ENCODE measurements at places on chromosomes 16 and 17.

GRCh38 chr17:39650121-39650579 lies 13.2 kb downstream of the STARD3 start:
- no peak for DNase-seq

- DNase-seq, result no peak
Observed at GRCh38 chr16:66848172-66848571, 4.0 kb downstream of the CA7 start.

DNA sequence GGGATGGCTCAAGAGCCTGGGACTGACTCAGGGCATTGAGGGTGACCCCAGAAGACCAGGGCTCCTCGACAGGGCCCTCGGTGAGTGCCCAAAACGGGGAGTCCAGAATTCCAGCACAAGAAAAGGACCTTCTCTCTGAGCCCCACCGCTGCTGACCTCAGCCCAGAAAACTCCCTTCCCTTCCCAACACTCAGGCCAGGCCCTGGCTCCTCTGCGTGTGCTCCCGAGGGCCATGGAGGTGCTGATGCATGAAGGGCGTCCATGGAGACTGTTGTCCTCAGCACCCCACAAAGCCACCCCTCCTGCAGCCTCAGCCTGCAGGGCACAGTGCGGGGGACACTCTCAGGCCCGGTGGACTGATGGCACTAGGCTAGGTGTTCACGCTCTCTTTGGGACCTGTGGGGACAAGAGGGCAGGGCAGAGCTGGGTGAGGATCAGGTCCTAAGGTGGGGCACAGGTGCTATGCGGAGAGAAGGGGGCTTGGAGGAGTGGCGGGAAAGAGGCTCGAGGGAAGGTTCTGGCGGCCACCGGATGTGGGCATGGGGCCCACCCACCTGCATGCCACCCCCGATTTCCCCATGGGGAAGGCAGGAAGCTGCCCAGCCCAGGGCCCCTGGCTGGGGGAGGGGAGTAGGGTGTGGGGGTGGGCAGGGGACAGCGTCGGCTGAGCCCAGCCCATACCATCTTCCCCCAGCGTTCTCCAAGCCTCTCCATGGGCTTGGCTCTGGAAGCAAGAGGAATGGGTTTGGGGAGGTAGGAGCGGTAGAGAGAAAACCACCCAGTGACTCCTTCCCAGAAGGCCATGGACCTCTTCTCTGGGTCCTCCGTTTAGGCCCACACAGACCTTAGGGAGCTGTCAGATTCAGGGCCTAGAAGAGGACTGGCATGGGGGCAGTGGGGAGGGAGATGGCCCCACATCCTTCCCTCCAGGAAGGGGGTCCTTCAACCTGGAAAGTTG lies 4.5 kb upstream of the TSPOAP1 start:
- peak; percentile 64 for DNase-seq

GRCh38 chr16:49839017-49839825 lies 16.7 kb downstream of the ZNF423 start:
- no peak for DNase-seq

GRCh38 chr16:82987767-82988166 lies 361.0 kb downstream of the CDH13 start:
- no peak for DNase-seq

GRCh38 chr17:69800870-69801269 lies 274.2 kb upstream of the KCNJ16 start:
- no peak for DNase-seq

DNA sequence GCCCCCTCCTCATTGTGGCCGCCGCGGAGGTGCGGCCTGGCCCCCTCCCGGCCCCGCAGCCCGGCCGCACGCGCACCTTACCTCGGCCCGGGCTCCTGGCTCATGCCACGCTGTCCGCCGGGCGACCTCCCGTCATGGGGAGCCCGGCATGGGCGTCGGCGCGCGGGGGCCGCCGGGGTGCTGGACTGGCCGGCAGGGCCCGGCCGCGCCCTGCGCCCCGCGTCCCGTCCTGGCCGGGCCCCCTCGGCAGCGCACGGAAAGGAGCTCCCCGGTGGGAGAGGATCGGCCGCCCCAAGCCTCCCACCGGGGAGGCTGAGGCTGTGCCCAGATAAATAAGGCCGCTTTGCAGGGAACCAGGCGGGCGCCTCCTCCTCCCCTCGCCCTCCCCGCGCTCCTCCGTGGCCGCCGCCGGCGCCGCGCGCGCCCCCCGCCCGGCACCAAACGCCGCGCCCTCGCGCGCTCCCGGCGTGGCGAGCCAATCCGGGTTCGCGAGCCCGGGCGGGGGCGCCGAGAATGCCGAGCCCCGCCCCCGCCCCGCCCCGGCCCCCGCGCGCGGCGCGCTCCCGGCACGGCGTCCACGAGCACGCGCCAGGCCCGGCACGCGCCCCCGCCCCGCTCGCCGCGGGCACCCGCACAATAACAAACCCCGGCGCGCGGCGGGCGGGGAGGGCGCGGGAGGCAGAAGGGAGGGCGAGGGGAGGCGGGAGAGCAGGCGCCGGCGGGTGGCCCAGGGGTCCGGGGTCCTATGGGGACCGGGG lies at the start of gene FBXL16:
TSS of gene FBXL16 (minus strand) at position 371 of the 758 bp plus-strand sequence. CDS start 8,396 bp downstream, outside the sequence.
- DNase-seq, result no peak

DNA sequence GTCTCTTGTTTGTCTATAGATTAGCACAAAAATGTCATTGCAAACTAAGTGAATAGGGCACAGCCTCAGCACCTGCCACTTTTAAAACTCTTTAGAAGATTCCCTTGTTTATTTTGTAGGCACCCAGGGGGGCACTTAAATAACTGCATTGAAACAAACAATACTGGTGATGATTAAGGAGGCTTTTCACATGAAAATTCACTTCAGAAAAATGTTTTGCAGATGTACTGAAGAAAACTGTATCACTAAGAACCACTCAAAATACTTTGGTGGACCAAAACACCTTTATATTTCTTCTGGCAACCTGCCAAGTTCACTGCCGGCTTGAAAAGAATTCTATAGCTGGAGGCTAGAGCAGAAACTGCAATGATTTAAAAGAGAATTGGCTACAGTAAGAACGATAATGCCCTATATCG lies 281.5 kb downstream of the TOX3 start:
- no peak for DNase-seq

DNA sequence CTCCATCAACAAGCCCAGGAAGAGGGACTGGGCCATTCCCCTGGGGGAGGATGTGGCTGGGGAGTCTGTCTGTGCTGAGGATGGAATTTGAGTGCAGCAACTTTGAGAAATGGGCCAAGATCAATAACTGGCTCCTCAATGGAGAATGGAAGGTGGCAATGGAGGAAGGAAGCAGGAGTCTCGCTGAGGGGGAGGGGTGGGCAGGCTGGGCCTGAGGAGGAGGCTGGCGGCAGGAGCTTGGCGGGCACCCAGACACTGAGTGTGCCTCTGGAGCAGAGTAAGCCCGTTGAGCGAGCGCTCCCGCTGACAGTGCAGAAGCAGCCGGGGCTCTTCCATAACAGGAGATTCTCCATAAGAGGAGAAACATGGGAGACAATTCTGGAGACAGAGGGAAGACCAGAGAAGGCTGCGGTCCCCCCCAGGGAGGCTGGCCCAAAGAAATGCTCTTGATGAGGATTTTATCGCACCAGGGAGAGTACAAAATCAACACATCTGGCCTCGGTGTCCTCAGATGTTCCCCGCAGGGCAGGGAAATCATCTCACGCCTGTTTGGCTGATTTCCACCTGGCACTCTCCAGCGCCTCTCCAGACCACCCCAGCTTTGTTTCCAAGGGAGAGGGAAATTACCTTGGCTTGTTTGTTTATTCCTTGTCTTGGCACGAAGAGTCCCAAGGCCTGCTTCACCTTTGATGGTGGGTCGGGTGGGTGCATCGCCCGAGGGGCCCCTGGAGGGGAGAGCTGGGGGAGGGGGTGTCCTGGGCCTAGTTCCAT lies 2.8 kb upstream of the MMP15 start:
- DNase-seq, result no peak

- no peak for DNase-seq
Observed at GRCh38 chr17:46756081-46756735, 62.3 kb downstream of the WNT3 start.

DNA sequence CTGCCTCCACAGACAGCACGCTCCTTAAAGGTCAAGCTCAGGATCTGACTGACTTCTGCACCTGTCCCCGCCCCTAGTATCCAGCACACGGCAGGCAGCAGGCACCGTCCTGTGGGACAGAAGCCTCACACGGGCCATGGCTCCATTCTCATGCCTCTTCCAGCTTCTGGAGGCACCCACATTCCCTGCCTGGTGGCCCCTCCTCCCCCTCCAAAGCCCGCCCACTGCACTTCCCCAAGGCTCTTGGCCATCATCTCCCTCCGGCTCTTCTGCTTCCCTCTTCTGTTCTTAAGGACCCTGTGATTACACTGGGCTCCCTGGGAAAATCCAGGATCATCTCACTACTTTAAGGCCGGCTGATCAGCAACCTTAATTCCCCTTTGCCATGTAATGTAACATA lies 3.5 kb downstream of the CANT1 start:
- DNase-seq, result no peak

GRCh38 chr16:57959121-57959520 lies 11.8 kb downstream of the CNGB1 start:
- no peak for DNase-seq

DNA sequence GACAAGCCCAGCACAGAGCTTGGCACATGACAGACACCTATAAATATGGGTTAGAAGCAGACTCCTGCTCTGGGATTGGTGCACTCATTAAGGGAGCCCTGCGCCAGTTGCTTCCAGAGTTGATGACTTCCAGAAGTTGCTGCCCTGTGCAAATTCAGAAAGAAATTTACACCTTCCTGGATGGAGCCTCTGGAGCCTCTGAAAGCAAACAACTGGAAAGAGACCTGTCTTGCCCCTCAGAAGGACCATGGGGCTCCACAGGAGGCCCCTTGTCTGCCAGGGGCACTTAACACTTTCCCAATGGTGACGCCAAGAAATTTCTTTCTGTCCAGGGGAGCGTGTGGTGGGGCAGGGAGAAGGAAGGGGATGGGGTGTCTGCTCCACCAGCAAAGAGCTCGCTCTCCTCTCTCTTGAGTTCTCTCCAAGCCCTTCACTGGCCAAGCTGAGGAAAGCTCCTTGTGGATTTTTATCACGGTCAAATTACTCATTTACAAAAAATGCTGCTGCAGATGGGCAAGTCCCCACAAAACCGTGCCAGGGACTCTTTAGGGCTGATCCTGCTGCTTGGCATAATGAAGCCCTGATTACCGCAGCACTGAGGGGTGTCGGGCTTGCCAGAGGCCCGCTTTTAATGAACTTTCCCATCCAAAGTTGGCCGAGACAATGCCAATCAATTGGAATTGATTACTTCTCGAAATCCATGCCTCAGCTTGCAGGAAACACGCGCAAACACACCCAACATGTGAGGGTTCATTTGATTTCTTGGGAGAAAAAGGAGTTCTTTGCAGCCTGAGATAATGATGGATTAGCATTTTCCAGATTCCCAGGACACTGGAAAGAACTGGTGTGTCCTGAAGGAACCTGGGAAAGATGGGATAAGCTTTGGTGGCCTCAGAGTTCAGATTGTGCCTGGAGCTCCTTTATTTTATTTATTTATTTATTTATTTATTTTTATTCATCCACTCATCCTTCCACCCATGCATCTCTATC lies 583.6 kb upstream of the CDH5 start:
- no peak for DNase-seq

GRCh38 chr17:4788807-4789700 lies at the start of gene GLTPD2:
GLTPD2 (plus strand) TSS chr17:4788964; CDS start chr17:4789012, 48 bp downstream.
- DNase-seq, result no peak

- no peak for DNase-seq
Observed at GRCh38 chr16:77885571-77886295, 97.4 kb downstream of the VAT1L start.

All from stimulated activated CD4-positive, alpha-beta T cell treated with anti-CD3 and anti-CD28 coated beads, Interleukin-12 subunit alpha, Interleukin-12 subunit beta, amount 100 ng/mL, for 24 hours (primary cell).